ENCODE measurements at places on chromosomes 5 and 9. TPM values are rescaled to one million over a fixed set of nuclear protein-coding genes. Genes with fewer than 3 reads are reported as not detected.

DNA sequence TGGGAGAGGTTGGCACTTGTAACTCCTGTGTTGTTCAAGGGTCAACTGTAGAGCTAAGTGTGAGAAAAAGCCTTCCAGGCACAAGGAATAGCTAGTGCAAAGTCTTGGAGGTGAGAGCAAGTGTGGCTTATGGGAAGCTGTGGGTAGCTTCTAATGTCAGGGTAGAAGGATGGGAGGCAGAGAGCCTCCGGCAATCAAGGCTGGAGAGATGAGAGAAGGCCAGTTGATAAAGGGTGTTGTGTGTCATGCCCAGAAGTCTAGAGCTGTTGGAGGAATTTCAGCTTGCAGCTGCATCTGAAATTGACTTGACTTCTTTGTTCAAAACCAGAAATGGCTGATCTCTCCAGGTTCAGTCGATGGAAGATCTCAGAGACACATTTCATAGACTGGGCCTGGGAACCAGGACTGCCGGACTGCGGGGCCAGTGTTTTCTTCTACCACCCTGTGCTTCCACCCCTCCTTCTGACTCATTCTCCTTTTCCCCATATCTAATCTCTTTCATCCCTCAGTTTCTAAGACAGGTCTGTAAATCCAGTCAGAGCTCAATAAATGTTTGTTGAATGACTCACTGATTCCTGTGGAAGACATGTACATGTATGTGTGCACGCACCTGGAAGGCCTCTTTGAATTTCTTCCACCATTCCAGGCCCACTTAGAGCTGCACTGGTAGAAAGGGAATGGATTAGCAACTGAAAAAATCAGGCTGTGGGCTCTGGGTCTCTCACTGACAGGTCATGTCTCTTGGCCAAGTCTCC is 67.8 kb upstream of the KLF4 start:
- DNase-seq, result peak; percentile 95

DNA sequence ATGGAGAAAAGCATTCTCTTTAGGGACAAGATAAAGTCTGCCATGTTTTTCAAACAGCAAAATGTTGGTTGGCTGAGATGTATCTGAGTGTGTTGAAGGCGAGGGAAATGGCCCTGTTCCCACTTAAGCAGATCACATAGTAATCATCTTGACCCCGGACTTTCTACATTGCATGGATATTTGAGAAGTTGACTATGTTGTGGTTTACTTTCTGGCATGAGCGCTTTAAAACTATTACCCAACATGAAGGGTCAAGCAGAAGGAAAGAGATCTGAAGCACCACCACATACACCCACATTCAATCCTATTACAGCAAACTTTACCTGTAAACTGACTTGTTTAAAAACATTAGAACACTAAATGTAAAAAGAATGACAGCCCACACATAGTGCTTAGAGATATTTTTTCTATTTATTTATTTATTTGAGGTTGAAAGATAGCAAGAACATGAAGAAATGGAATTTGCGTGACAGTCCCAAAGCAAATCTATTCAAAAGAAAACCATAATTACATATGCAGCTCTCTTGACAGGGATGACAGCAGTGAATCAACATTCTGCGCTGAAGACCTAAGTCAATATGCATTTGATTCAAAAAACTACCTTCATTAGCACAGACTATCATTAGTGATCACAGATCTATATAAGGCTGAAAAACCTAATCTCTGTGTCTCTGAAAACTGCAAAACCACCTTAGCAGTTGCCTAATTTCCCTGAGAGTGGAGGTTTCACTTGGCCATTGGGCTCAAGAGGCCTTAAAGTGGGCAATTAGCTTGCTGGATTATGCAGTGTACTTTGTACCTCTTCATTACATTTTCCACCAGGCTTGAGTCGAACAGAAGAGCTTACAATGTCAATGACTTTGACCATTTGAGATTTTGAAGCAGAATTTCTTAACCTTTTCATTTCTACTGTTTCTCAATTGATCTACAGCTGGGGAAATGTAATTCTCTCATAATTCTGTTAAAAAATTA is 195.0 kb downstream of the PDE4D start:
- DNase-seq, result no peak

- DNase-seq, result no peak
Observed at GRCh38 chr5:39726467-39726866, 301.7 kb upstream of the DAB2 start.

DNA sequence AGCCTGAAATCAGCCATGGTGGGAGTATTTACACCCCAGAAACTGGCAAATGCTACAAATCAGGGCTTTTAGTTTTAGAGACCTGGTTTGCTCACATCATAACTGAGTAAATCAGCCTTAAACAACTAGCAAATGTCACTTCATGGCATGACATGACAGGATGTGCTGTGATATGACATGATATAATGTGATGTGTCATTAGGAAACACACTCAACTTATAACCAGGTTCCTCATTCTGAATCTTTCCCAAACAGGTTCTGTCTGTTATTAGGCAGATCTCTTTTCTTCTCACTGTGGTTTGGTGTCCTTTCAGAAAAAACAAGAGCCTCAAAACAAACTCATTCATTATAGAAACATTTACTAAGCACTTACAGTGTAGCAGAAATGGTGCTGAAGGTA is 90.5 kb downstream of the ADAMTS12 start:
- DNase-seq, result no peak

- DNase-seq, result peak; percentile 4
Observed at GRCh38 chr9:111661802-111662521, 557 bp downstream of the GNG10 start.

DNA sequence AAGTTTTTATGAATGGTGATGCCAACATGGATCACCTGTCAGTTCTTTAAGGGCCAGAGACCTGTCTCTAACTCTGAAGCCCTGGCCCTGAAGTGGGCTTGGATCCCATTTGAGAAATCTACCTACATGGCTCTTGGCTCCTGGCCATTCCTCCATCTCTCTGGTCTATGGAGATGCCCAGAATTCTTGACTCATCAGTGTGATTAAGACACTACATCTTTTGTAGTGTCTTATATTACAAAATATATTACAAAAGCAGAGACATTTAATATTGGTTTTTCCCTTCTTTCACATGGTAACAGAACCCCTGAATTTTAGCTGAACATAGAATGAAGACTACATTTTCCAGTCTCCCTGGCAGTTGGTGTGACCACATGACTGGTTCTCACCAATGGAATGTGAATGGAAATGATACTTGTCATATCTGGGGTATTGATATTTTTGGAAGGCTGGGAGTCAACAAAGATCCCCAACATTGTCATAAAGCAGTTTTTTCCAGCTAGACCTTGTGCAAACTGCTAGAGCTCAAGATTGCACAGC is 198.3 kb downstream of the SREK1 start:
- peak; percentile 11 for DNase-seq

DNA sequence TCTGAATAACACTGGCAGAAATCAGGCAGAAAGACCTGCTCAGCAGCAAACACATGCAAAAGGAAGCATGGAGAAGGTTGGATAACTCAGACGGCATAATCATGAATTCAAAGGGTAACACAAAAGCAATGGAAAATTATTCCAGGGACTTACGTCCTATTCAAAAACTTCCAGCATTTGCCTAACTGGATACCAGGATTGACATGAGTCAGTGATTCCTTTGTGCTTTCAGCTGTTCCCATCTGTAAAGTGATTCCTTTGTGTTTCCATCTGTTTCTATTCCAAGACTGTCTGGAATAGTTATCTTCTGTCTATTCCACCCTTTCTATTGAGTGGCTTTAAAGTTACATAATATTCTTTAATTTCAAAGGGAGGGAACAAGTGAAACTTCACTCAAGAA is 1361.7 kb upstream of the CDH9 start:
- DNase-seq, result no peak

DNA sequence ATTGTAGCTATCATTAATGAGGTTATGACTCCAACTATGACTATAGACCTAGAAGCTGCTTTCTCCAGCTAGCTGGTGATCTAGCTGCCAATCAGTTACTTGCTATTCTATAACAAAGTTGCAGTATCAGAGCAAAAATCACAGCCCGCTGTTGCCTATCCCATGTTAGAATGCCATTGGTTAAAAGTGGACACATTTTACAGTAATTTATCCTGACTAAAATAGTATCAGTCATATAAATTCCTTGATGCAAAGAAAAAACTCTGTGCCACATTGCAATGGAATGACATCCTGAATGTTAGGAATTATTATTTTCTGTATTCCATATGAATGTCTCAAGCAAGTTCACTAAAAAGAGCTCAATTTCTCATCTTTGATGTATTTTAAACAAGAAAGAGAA is 626.5 kb downstream of the PDE4D start:
- DNase-seq, result no peak

DNA sequence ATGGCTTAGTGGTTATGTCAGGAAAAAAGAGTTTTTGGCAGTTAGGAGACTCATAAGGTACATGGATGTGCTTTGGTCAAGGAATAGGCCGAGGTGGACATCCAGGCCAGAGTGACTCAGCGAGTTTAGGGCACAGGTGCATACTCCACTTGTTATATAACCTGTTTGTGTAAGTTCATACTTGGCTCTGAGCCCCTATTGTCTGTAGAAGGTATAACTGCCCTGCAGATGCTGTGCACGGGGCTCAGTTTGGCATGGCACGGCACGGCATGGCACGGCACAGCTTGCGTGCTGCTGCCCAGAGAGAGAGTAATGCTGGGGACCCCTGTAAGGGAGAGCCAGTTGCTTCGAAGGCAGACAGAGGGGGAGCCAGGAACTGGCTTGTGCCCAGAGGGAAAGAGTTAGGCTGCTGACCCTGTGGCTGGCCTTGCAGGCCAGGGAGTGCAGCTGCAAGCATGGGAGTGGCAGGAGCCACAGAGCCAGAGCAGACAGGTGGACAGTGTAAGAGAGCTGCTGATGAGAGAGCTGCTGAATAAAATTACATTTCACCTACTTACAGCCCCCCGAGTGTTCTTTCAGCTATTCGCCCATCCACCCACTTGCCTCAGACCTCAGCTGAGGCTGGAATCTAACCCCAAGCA is 32.2 kb downstream of the GCNT4 start:
- DNase-seq, result no peak

DNA sequence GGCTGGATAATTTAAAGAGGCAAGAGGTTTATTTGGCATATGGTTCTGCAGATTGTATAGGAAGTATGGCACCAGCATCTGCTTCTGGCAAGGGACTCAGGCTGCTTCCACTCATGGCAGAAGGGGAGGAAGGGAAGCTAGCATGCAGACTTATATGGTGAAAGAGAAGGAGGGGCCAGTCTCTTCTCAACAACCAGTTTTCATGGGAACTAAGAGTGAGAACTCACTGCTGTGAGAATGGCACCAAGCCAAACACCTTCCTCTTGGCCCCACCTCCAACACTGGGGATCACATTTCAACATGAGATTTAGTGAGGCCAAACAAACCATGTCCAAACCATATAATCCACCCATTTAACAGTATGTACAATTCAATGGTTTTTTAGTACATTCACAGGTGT is 113.3 kb upstream of the SHB start:
- DNase-seq, result peak; percentile 44

DNA sequence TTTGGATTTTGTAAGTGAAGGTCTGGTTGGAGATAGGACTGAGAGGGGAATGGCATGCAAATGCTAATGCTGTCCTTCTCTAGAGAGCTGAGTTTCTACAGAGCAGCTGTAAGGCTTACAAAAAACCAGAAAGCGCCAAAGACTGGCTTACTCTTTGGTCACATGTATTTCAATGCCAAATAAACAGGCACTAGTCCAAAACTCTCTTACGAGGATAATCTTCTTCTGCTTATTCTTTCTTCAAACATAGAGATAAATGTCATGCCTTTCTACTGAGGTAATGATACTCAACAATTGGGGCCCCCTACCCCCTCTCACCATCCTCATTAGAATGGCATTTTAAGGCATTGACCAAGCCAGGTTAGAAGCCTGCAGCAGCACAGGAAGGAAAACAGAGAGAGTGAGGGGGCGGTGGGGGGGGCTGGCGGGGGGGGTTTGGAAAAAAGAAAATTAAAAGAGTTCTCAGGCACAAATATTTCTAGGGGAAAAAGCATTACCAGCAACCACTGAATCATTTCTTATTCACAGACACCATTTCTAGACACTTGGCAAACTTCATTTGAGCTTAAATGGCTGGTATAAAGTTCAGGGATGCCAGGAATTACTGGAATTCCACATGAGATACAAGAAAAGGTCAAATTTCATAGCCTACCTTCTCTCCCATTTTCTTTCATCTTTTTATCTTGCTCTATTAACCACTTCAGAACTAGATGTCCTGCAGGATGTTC is 34.0 kb downstream of the PUM3 start:
- DNase-seq, result peak; percentile 23

GRCh38 chr9:137116728-137117127 is 2.2 kb upstream of the DPP7 start:
- DNase-seq, result no peak

GRCh38 chr9:121742923-121743322 is 91.5 kb downstream of the DAB2IP start:
- DNase-seq, result no peak

DNA sequence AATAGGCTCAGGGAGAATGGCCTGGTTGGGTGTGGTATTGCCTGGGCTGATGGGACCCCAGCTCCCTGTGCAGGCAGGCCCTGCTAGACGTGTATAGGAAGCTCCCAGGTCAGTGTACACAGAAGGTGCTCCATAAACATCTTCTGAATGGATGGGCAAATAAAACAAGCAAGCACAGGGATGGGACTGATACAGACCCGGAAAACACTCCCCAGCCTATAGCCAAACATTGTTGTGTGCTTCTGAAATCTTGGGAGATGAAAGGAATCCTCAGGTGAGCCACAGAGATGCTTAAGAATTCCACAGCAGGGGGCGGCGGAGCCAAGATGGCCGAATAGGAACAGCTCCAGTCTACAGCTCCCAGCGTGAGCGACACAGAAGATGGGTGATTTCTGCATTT is 151.8 kb downstream of the ENTREP1 start:
- DNase-seq, result no peak

DNA sequence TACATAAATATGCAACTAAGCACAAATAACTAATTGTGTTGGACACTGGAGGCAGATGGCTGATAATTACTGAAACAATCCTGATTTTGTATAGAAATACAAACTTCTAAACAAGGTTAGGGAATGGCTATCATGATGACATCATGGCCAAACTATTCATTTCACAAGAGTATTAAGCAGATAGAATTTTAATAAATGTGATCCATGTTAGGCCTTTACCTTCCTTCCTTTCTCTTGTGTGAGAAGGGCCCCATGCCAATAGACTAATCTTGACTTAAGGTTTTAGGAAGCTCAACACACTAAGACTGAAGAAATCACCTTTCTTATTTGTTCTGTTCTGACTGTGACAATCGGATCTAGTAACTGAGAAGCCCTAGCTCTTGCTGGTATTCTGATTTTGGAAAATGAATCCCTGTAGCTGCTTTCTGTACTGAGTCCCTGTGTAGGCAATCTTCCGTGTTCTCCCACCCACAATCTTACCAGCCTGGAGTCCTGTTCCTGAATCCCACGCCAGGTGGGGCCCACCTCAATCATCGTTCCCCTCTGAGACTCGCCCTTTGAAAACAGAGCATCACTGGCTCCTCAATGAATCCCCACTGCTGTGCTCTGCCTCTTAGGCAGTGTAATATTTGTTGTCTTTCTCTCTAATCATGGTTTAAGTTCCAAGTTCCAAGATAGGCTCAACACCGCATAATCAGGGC is 168.7 kb upstream of the GNA14 start:
- peak; percentile 26 for DNase-seq

GRCh38 chr5:179772351-179772750 is 21.4 kb upstream of the LTC4S start:
- DNase-seq, result no peak

GRHPR gene
- total RNA-seq, result 79.6 TPM

ROR2 gene
- total RNA-seq, result 0.13 TPM

SLC2A6 gene
- 2.9 TPM for total RNA-seq

NDFIP1 gene
- total RNA-seq, result 16.8 TPM
